CD4-positive, alpha-beta memory T cell (primary cell): ENCODE measurements at places on chromosomes 5 and 9. TPM values are rescaled to one million over a fixed set of nuclear protein-coding genes. Genes with fewer than 3 reads are reported as not detected.

UBTD2 gene
- 6.3 TPM for total RNA-seq

ADGRV1 gene
- total RNA-seq: 0.09 TPM

TLX3 gene
- not detected for total RNA-seq

EQTN gene
- total RNA-seq: not detected

LHX3 gene
- not detected for total RNA-seq

IL4 gene
- total RNA-seq: not detected

ZCCHC10 gene
- 20.1 TPM for total RNA-seq

DNA sequence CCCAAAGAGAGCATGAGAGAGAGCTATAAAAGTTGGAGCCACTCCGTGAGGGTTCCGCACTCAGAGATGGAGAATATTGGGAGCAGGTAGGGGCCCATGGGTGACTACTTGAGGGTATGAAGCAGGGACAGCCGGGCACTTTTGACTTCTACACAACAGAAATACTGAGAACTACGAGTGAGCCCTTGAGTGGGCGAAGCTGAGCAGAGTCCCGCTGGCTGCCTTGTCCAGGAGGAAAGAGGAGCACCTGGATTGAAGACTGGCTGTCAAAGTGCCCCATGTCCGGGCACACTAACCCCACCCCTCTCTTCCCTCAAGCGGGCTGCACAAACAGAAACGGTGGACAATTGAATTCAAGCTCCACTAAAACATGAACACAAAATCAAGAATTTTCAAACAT lies 33.6 kb downstream of the FYB1 start:
- DNase-seq: no peak
- peak overlapping the region; percentile 59 for H3K27ac ChIP-seq
- no peaks in the 10 kb centered on the region for H3K36me3 ChIP-seq
- H3K4me1 ChIP-seq: peaks cover 98% of the 10 kb centered on the region

GRCh38 chr5:93039888-93040287 lies 541.1 kb downstream of the NR2F1-AS1 start:
- H3K4me3 ChIP-seq: no peak overlapping the region
- no peaks in the 10 kb centered on the region for H3K4me1 ChIP-seq

DNA sequence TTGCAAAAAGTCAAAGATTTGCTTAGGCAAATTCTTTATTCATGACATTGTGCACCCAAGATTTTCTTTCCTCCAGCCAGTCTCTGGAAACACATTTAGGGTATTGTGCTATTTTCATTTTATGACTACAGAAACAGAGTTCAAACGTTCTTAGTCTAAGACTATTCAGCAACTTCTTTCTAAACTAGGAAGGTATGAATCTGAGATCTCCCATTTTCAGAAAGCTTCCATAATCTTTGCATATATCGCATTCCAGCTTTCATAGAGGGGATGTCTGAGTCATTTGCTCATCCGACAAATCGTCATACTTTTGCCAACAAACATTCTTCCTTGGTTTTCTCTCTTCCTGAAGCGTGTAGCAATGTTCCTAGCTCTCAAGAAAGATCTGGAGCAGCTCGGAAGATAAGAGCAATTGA lies 1.6 kb upstream of the PAPPA start:
- H3K36me3 ChIP-seq: no peaks in the 10 kb centered on the region
- no peak overlapping the region for H3K27ac ChIP-seq
- no peak for DNase-seq
- peaks cover 6% of the 10 kb centered on the region for H3K27me3 ChIP-seq

GRCh38 chr9:108002371-108002956 lies 512.9 kb upstream of the KLF4 start:
- no peaks in the 10 kb centered on the region for H3K27me3 ChIP-seq
- H3K27ac ChIP-seq: no peak overlapping the region
- H3K4me3 ChIP-seq: no peak overlapping the region
- no peaks in the 10 kb centered on the region for H3K4me1 ChIP-seq

- H3K27ac ChIP-seq: no peak overlapping the region
- no peaks in the 10 kb centered on the region for H3K36me3 ChIP-seq
- H3K4me1 ChIP-seq: no peaks in the 10 kb centered on the region
- no peak overlapping the region for H3K4me3 ChIP-seq
- DNase-seq: no peak
These were observed 125.2 kb downstream of the ZNF608 start for GRCh38 chr5:124621279-124621678.

DNA sequence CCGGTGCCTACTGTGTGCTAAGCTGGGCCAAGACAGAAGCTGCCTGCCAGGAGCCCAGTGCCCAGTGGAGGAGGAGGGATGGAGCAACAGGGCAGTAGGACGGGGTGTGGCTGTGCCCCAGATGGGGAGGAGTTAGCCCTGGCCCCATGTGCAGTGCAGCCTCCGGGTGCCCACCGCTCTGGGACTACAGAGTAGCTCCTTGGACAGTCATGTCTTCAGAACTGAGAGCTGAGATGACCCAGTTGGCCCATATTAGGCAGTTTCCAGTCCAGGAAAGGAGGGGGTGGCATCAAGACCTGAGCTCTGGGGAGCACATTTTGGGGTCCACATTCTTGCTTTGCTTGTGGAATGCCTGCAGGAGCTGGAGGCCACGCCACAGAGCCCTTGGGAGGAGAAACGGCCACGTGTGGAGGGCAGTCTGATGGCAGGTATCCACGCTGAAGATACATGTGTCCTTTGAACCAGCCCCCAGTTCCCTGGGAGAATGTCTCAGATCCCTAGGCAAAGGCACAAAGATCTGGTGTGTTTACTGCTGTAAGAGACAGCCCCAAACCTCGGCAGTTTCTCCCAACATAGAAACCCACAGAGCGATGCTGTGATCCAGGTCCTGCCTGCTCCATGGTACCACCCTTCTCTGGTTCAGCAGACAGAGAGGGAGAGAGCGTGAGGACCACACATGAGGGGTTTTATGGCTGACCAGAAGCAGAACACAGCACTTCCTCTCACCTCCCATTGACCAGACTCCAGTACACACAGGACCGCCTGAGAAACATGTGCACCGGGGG lies 46.8 kb upstream of the FCN1 start:
- H3K4me3 ChIP-seq: no peak overlapping the region
- H3K27ac ChIP-seq: no peak overlapping the region
- H3K36me3 ChIP-seq: no peaks in the 10 kb centered on the region
- no peaks in the 10 kb centered on the region for H3K4me1 ChIP-seq
- DNase-seq: no peak
- H3K27me3 ChIP-seq: no peaks in the 10 kb centered on the region

GRCh38 chr5:31585895-31586270 lies 53.0 kb upstream of the PDZD2 start:
- no peaks in the 10 kb centered on the region for H3K27me3 ChIP-seq
- no peak overlapping the region for H3K4me3 ChIP-seq
- no peaks in the 10 kb centered on the region for H3K36me3 ChIP-seq
- no peak overlapping the region for H3K27ac ChIP-seq

DNA sequence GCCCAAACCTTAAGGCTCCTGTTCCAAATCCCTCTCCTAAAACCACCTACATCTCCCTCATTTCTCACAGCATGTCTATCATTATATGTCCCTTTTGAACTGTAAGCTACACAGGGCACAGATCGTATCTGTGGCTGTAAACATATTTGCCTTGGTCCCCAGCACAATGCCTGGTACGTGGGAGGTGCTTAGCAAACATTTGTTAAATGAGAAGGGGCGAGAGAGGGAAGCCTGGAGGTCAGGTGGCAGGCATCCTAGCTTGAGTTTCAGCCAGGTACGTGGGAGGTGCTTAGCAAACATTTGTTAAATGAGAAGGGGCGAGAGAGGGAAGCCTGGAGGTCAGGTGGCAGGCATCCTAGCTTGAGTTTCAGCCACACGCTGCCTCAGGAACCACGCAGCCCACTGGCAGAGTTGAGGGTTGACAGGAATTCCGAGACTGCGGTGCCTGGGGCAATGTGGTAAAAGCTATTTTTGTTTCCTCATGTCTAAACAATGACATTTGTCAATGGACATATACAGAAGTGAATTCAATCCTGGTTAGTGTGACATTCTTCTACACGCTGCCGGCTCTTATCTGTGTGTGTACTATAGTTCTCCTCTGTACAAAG lies 113.6 kb downstream of the EFNA5 start:
- no peak overlapping the region for H3K4me3 ChIP-seq
- no peak overlapping the region for H3K27ac ChIP-seq
- H3K4me1 ChIP-seq: no peaks in the 10 kb centered on the region
- no peak for DNase-seq
- no peaks in the 10 kb centered on the region for H3K36me3 ChIP-seq
- no peaks in the 10 kb centered on the region for H3K27me3 ChIP-seq

GRCh38 chr9:21862871-21863270 lies 60.4 kb downstream of the MTAP start:
- H3K4me3 ChIP-seq: no peak overlapping the region
- H3K36me3 ChIP-seq: peaks cover 20% of the 10 kb centered on the region
- H3K27me3 ChIP-seq: no peaks in the 10 kb centered on the region
- H3K4me1 ChIP-seq: no peaks in the 10 kb centered on the region
- H3K27ac ChIP-seq: no peak overlapping the region
